D341Med (cell line): ENCODE measurements at places on chromosomes 16 and 17.

DNA sequence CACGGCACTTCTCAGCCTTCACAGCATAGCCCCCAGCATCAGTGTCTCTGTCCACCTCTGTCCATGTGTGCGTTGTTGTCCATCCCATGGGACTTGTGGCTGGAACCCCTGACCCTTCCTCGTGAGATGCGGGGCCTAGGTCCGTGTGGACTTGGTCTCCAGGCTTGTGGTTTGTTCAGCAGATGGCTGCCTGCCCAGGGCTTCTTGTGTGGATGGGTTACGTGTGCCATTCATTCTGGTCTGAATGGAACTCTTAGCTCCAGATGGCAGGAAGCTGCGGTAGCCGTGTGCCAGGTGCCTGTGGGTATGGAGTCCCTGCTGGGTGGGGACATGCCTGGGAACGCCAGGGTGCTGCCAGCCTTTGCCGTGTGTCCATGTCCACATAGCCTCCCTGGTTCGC, 31.7 kb upstream of the NUDT16L1 start:
- DNase-seq = no peak

DNA sequence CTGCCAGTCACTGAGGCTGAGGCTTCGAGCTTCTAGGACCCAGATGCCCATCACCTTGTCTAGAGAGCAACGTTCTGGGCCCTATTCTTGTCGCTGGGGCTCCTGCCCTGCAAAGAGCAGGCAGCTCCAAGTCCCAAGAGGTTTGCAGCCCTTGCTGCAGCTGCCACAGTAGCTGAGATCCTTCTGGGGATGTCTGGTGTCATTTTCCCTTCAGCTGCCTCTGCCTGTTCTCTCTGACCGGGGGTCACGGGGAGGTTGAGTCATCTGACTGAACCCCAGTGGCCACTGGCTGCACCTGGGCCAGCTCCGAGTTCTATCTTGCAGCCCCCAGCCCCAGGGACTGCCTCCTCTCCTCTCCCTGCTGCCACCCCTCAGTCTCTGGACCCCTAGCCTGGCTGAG, 4.9 kb downstream of the WSCD1 start:
- no peak for DNase-seq

- no peak for DNase-seq
These were observed 991 bp downstream of the DUS1L start for GRCh38 chr17:82064433-82065192.

DNA sequence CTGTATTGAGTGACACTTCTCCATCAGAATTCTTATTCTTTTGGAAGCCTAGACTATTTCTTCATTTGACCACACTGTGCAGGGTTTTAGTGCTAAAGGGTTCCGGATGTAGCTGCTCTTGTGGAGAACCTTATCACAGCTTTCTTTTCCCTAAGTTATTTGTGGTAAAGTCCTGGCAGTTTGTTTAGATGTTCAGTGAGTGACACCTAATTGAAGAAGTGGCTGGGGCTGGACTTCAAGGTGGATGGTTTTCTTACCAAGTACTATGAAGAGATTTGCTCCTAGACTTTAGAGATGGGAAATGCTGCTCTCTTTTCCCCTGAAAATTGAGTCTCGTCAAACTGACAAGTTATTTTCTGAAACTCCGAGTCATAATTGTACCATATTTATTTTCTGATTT, 144.0 kb upstream of the TBX2 start:
- no peak for DNase-seq

DNA sequence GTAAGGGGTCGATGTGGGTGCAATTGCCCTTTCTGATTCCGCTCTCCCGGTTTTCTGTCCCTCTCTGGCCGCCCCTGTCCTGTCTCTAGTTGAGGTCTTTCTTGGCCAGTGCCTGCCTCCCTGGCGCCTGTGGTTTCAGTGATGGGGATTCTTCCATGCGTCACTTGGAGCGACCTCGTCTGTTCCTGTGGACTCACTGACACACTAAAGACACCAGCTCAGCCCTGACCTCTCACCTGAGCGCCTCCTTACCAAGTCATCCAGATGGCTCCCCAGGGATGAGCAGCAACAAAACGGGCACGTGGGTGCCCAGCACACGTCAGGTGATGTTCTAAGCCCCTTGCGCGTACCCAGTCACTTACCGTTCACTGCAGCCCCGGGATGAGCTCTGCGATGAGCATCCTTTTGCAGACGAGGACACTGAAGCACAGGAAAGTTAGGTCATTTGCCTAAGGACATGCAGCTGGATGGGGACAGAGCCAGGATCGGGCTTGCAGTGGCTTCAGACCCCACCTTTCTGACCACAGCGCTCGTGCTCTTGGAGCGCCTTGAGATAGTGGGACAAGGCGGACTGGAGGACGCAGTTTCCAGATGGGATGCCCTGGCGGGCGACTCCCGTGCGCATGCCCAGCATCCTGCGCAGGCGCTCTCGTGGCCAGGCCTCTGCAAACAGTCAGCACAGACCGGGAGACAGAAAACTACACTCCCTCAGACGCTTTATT, 11.5 kb upstream of the LGALS3BP start:
- no peak for DNase-seq
